T-helper 9 cell (primary cell): ENCODE measurements at places on chromosomes 7 and 10.

DNA sequence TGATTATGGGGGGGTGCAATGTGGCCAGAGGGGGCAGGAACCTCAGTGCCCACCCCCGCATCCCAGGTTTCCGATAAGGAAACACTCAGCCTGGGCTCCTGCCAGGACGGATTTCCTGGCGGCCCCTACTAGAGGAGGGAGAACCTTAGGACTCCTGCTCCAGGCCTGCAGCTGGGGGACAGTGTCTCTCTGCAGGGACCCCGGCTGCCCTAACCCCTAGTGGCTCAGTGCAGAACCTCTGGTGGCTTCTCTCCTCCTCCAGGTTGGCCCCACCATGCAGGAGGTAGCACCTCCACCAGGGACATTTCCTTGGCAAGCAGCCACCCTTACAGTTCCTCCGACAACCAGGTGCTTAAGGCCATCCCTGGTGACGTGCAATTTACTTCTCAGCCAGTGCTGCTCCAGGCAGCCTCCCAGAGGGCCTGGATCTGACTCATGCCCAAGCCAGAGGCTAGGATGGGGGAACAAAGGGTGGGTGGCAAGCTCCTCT is 31.9 kb downstream of the SH2B2 start:
- no peak for DNase-seq

GRCh38 chr7:108589874-108590273 is 20.2 kb downstream of the DNAJB9 start:
- DNase-seq = no peak

DNA sequence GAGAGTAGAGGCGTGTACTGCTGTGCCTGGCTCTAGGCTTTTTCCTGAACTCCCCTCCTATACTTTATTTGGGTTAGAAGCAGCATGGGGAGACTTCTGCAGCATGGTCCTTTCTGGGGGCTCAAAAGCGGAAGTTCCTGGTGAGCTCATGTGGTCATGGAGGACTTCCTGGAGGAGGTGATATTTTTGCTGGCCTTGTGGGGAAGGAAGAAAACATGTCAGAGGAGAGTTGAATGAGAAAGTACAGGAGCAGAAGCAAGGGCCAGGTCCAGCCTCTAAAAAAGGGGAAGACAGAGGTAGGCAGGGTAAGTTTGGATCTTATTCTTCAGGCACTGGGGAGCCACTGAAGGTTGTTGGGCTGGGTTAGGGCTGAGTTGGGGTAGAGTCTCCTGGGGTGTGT is 45.5 kb downstream of the CASTOR2 start:
- DNase-seq = no peak

GRCh38 chr7:158664406-158664805 is 40.2 kb downstream of the NCAPG2 start:
- DNase-seq = no peak

DNA sequence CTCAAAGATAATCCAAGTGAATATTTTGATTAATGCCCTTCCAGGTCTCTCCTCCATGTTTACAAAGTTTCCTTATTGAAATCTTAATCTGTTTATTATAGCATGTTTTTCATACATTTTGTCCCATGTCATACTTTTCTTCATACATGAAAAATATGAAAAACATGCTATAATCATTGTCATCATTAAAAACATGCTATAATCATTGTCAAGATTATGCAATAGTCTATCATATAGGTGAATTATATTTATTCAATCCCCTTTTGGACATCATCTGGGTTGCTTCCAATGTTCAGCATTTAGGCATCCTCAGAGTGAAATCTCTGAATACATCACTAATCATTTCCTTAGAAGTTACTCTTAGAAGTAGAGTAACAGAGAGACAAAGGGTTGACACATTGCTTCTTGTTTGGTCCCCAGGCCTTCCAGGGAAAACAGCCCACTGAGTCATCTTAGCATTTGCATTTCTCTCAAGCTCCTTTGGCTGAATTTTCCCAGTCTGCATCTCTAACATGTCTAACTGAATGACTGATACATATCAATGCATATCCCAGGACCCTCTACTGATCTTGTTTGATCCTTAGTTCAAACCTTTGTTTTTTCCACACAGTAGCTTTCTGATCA is 87.0 kb downstream of the SGMS1 start:
- no peak for DNase-seq
